Uterus (tissue), 4 donors: ENCODE measurements at places on chromosomes 2 and 18. TPM values are rescaled to one million over a fixed set of nuclear protein-coding genes. Genes with fewer than 3 reads are reported as not detected.

C18orf63 gene
- total RNA-seq = not detected

- DNase-seq = no peak
Measured at GRCh38 chr2:56199492-56199891, 15.7 kb downstream of the CCDC85A start.

DNA sequence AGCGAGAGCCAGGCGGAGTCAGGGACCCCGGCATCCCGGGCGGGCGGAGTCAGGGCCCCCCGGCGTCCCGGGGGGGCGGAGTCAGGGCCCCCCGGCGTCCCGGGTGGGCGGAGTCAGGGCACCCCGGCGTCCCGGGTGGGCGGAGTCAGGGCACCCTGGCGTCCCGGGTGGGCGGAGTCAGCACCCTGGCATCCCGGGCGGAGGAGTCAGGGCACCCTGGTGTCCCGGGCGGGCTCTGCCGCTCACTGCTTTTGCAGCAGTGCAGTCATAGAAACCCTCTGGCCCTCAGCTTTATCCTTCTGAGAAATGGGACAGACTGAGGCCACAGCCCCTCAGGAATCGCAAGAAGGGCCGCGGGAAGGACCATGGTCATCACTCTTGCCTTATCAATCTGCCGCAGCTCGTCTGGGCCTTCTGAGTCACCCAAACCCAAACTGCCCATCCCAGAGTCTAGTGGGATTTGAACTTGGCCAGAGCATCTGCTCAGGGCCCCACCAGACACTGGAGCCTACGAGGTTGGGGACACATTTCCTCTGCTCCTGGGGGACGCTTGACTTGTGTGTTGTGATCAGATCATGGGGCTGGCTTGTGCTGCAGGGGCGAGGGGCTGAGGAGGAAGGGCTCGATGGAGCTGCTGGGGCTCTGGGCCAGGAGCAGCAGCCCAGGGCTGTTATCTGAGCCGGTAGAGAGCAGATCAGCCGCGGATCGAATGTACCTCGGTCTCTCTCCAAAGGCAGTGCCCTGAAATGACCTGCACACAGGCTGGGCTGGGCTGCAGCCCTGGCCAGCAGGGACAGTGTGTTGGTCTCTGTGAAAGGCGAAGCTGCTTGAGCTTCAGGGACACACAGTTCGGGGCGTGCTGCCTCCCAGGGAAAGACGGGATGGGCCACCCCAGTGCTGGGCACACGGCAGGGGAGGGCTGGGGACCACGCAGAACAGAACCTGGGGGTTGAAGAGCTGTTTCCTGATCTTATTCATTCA is 290.1 kb upstream of the HDAC4 start:
- no peak for DNase-seq

DNA sequence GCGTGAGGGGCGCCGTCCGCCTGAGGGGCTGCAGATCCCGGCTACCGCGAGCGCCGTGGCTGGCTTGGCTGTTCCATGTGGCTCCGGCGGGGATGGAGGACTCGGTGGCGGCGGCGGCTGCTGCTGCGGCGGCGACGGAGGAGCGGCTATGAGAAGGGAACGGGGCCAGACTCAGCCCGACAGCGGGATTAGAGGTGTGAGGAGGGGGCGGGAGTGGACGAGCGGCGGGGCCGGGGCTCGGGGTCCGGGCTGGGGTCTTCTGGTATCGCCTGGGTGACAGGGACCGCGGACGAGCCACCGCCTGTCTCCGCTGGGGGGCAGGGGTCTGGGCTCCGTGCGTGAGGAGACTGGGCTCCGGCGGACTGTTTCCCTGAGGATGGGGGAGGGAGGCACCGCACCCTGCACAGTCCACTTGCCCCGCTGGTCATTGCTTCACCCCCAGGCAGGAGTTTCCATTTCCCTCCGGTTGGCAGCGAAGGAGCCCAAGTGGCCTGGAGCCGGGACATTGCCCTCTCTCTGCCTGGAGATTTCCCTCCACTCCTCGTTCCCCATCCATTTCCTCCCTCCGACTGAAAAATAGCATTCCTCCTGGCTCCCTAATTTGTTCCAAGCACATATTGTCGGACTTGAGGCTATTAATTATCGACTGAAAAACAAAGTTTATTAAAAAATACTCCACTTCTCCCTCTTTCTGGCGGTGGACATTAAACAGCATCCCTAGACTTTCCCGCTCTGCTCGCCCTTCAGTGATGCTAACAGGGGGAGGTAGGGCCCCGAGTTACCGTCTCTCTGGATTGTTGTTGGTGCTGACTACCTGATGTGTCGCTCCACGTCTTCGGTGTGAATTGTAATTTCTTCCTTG is 577 bp downstream of the EHBP1 start:
- peak; percentile 66 for DNase-seq

- no peak for DNase-seq
Measured at GRCh38 chr18:66571845-66572244, 32.0 kb downstream of the CDH19 start.

DNA sequence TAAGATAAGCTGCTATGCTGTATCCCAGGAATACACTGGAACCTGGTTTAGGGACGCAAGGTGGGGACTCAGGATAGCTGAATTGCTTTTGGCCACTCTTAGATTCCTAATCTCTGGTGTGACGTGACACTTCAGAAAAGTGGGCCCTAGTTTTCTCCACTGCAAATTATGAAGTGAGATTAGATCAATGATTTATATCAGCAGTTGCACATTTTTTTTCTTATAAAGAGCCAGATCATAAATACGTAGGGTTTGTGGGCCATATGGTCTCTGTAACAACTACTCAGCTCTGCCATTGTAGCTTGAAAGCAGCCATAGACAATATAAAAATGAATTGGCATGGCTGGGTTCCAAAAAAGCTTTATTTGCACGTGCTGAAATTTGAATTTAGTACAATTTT is 85.4 kb upstream of the CPO start:
- no peak for DNase-seq

CDH2 gene
- 58.2 TPM for total RNA-seq

DNA sequence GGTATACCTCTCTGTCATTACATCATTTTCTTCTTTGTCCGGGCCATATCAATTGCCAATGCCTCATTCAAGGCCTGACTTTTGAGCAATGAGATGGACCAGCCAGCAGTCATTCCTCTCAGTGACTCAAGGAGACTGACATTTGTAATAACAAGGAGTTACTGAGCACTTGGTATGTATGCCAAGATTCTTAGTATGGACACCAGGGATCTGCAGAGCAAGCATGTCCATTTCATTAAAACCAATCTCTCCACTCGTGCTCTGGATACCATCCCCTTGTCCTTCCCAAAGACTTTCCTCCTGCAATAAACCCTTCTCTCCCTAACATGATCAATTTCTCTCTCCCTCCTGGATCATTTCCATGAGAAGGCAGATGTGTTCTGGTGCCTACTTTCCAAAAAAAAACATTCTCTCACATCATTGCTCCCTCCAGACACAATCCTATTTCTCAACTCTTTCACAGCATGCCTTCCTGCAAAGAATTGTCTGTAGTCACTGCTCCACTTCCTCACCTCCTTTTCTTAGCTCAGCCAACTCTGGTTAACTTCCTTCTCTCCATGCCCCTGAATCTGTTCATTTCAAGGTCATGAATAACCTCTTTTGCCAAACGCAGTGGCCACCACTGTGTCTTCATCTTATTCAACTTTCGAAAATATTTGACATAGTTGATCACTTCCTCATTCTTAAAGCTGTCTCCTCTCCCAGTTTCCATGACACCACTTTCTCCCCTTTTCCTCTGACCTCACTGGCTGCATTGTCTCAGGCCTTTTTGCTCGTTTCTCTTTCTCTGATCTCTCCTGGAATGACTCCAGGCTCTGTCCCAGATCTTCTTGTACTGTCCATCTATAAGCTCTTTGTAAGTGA is 102.8 kb upstream of the CYP1B1 start:
- DNase-seq = no peak

C2orf76 gene
- 24.7 TPM for total RNA-seq

TMEM37 gene
- total RNA-seq = not detected

- DNase-seq = no peak
Measured at GRCh38 chr18:6737833-6738232, 8.3 kb downstream of the ARHGAP28 start.

DES gene
- 933 TPM for total RNA-seq

DNA sequence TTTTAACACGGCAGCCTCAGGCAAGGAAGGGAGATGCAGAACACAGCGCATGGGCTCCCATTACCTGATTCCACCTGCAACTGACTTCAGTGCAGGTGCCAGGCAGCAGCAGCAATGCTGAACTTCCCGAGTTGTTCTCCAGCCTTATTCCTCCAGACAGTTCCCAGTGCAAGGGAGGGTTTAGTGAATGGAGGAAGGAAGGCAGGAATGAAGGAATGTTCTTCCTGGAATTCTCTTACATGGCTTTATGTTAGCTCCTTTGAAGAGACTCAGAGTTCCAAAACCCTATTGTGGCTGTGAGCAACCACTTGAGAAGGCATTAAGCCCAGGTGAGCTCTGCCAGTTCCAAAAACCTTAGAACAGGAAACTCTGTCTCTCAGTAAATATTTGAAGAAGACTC is 45.5 kb downstream of the SERPINB7 start:
- DNase-seq = no peak

- no peak for DNase-seq
Measured at GRCh38 chr2:198168651-198169050, 364.3 kb downstream of the PLCL1 start.

- DNase-seq = no peak
Measured at GRCh38 chr2:188576006-188576405, 284.3 kb downstream of the GULP1 start.

DNA sequence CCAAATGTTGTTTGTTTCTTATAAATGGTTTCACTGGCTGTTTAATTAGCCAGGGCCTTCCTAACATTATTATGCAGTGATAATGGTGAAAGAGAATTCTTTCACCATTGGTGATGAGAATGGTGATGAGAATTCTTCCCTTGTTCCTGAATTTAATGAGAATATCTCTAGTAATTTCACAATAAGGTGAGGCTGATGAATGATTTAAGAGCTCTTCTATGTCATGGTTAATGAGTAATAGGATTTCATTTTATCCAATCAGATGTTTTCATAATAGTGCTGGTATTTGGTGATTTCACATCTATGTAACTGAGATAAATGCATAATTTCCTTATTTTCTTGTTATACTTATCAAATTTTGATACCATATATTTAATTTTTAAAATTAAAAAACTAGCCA is 535.7 kb upstream of the ZEB2 start:
- DNase-seq = no peak

TMEM127 gene
- total RNA-seq = 17.0 TPM

- DNase-seq = no peak
Measured at GRCh38 chr2:11050565-11050964, 104.7 kb upstream of the SLC66A3 start.

DNA sequence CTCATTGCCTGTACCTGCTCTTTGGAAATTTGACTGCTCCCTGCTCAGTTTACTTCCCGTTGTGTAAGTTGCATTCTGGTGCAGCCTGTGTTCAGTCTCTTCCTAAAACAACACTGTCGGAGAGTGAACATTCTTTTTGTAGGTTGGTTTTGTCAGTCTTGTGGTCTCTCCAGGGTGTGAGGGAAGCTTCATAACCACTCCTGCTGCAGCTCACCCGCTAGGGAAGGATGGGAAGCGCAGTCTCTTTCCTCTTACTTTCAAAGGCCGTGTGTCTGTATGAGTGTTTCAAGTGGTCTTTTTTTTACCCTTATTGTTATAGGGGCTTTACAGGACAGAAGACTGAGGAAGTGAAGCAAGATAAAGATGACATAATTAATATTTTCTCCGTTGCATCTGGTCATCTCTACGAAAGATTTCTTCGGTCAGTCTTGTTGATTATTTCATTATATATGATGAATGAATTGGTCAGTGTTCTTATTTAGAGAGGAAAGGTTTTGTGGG is 87.2 kb downstream of the UGGT1 start:
- DNase-seq = no peak

GRCh38 chr2:160920791-160921303 is 239.4 kb upstream of the TANK start:
- peak; percentile 79 for DNase-seq

DNA sequence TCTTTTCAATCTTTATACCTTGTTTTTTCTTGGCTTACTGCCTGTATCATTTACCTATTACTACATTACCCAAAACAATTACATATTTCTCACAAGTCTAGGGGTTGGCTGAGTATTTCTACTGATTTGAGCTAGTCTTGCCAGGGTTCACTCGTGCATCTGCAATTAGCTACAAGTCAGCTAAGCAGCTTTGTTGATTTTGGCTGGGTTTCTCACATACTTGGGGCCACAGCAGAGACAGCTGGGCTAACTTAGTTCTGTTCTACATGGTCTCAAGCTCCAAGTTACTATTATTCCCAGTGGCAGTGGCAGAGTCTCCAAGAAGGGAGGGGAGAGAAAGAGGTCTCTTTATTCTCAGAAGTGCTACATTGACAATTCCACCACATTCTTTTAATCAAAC is 54.7 kb upstream of the SP5 start:
- no peak for DNase-seq

GRCh38 chr2:170815311-170815710 is 1.4 kb upstream of the GAD1 start:
- no peak for DNase-seq

GRCh38 chr2:104734937-104735586 is 118.9 kb upstream of the POU3F3 start:
- DNase-seq = no peak

GRCh38 chr18:72086421-72086820 is 457.7 kb downstream of the CBLN2 start:
- no peak for DNase-seq

- DNase-seq = no peak
Measured at GRCh38 chr2:198374375-198375082, 570.1 kb downstream of the PLCL1 start.
